DMS53 (cell line): ENCODE measurements at places on chromosomes 6 and 20.

DNA sequence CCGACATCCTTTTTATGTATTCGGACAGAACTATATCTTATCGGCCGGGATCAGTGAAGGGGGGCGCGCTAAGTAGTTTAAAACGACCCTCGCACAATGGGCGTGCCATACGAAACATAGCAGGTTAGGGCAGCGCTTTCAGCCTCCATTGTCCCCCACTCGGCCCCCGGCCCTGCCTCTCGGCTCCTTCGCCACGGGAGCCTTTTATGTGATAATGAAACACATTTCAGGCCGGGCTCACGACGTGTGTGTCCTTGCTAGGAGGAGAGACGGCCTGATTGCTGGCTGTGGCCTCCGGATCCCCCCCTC lies 5.3 kb downstream of the FOXA2 start:
- peak; percentile 88 for DNase-seq

DNA sequence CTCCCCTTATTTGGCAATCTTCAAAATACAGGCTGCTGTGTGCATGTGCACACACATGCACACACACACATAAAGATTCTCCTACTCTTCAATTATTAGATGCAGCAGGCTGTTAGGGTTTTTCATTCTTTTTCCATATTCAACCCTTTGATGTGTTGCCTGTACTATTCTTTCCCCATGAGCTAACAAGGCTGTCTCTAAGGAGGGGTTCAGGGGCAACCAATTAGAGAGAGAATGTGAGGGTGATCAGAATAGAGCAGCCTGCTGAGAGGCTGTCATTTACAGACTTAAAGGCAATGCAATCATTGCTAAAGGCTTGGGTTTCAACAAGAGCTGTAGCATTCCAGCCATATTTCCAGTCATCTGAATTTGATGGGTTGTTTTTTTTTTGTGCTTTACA lies 467.4 kb upstream of the ID4 start:
- DNase-seq: no peak

- peak; percentile 31 for DNase-seq
These were observed 19.2 kb upstream of the SPDEF start for GRCh38 chr6:34575326-34575725.

DNA sequence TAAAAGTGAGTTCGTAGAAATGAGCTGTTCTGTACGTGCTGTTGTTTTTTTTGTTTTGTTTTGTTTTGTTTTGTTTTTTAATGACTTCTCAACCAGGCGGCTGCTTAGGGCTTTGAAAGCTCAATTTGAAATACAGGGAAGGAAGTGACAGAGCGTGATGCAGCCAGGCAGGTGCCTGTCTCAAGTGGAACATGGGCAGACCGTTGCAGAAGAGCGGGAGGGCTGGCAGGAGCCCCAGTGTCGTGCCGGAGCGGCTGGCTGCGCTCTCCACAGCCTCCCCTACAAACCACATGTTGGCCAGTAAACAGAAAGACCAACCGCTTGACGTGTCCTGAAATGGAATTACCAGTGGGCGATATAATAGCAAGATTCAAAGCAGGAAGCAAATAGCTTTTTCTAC lies 164.9 kb upstream of the RREB1 start:
- DNase-seq: peak; percentile 95

DNA sequence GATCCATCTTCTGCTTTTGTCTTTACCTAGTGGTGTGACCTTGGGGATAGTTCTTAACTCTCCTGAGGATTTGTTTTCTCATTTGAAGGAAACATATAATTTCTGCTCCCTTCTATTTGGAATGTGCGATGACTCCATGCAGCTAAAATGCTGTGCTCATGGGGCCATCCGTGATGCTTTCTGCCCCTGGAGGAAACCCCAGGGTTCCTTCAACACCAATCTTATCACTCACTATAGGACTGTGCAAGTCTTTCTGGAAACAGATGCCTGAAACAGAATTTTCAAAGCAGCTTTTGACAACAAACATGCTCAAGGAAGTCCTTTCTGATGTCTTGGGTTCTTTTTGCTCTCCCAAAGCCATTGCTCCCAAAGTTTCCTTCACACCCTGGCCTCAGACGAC lies 128.8 kb upstream of the GGTLC1 start:
- DNase-seq: no peak

DNA sequence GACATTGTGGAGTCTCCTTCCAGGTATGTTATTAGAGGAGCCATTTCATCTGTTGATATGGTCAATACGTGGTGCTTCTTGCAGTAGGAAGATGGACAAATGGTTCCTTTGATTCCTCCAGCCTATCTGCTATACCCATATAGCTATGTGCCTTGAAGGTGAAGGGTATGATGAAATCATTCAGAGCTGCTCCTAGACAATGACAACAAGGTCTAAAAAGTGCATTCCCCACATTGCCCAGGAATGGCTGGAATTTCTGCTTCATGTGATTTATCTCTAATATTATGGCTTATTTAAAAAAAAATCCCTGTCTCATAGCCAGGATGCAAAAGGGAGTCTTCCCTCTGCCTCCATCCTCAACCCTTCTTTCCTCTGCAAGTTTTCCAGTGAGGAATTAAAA lies 14.1 kb downstream of the DAAM2 start:
- no peak for DNase-seq

GRCh38 chr6:9623228-9623832 lies 791.5 kb downstream of the TFAP2A start:
- no peak for DNase-seq

DNA sequence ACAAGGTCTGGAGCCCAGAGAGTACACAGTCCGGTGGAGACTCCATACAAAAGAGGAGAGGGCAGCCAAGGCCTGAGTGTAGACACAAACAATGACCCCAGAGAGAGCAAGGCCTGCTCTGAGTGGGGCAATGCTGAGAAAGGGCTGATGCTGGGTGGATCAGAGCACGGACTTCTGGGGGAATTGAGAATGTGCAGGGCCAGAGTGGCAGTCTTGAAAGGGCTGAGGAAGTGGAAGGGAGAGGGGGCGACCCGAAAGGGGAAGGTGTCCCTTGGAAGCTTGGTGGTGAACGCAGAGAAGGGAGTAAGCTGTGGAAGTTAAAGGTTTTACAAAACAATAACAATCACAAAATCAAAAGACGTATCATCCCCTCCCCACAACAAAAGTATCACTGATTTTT lies 12.0 kb upstream of the GRM4 start:
- DNase-seq: no peak

- DNase-seq: peak; percentile 5
These were observed 178.4 kb upstream of the ZNF184 start for GRCh38 chr6:27651371-27651732.

DNA sequence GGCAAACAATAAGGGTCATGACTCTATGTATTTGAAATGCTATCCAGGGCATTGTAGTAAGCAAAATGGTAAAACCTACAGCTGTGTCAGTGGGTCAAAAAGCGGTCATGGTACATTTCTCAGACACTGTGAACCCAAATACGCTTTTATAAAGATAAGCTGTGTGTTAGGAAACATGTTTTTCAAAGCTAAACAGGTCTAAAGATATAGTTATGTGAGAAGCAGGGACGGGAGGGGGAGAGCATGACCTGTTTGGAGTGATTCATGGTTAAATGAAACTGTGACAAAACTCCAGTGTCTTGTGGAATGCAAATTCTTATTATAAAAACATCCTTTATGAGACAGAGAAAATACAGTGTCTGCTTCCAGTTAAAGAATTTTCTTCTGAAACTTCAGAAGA lies 205.4 kb upstream of the BMP2 start:
- no peak for DNase-seq

- DNase-seq: no peak
These were observed 105.6 kb downstream of the BTBD3 start for GRCh38 chr20:12023194-12023795.

- peak; percentile 34 for DNase-seq
These were observed 149.6 kb downstream of the RIMS1 start for GRCh38 chr6:72035966-72036365.

GRCh38 chr6:72623808-72624207 lies 1.9 kb downstream of the KCNQ5 start:
- peak; percentile 40 for DNase-seq
